ENCODE measurements at places on chromosomes 16 and 17.

DNA sequence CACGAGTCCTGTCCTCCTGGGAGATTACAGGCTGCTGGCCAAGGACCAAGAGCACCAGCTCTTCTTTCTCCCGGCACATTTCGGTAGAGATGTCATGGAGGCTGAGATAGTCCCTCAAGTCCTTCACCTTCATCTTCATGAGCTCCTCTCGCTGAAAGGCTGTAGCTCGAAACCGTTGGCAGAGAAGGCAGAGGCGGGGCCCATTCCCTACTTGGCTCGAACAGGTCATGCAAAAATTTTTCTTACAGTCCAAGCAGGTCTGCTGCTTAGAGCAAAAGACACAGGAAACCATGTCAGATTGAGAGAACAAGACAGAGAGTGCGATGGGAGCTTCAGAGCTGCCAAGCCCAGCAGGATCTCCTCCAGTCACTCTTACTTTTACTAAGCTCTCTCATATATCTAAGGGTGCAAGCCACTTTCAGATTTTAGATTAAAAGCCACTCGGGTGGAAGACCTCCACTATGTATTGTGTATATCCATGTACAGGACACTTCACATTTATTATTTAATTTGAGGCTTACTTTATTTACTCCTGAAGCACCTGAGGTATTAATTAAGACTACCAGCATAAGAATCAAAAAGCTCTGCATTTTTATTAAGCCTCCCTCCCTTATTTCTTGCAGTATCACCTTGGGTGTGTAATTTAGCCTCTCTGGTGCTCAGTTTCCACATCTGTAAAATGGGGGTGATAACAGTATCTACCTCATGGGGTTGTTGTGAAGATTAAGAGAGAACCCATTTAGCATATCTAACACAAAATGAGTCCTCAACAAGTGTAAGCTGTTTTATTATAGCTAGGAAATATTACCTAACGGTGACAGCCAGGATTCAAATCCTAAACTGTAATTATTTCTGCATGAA is 41.4 kb downstream of the LIG3 start:
- DNase-seq = no peak

DNA sequence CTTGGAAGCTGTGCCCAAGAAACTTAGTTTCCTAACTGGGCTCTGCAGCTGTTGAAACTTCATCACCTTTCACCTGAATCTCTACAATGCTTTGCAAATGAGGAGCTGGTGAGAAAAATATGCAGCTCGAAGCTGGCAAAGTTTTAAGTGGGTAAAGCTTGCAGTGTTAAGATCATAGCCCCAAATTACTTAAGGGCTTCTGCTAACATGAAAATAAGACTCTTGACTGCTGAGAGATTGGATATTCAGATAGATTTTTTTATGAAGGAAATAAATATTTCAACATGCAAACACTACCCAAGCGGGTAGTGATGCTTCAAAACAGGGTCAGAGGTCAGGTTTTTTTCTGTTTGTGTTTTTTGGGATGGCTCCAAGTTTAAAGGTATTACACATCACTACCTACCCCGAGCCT is 278.7 kb downstream of the FTO start:
- DNase-seq = no peak

- DNase-seq = no peak
These were observed 34.3 kb downstream of the NDEL1 start for GRCh38 chr17:8469964-8470363.

DNA sequence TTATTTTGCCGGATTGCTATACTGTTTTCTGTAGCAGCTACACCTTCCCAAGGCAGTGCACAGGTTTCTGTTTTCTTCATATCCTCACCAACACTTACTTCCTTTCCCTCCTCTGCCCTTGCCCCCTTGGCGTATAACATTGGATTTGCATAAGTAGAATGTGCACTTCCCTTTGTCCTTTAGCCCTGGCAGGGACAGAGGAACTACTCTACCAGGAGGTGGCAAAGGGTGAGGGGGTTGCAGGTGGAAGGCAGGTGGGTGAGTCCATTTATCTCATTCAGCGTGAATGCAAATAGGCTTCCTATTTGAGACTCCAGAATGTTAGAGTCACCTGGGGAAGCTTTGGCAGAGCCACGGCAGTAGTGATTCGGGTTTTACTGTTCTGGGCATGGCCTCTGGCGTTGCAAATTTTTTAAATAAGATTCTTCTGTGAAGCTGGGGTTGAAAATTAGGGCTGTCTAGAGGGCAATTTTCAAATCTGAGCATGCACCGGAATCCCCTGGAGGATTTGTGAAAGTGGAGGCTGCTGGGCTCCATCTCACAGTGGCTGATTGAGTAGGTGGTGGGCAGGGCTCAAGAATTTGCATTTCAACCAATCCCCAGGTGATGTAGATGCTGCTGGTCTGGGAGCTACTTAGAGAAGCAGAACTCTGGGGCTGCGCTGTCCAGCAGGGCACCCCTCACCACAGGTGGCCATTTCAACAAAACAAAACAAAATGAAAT is 84.7 kb downstream of the PLCG2 start:
- DNase-seq = no peak

- DNase-seq = no peak
These were observed 5.6 kb downstream of the PLEKHG4 start for GRCh38 chr16:67284699-67285646.

DNA sequence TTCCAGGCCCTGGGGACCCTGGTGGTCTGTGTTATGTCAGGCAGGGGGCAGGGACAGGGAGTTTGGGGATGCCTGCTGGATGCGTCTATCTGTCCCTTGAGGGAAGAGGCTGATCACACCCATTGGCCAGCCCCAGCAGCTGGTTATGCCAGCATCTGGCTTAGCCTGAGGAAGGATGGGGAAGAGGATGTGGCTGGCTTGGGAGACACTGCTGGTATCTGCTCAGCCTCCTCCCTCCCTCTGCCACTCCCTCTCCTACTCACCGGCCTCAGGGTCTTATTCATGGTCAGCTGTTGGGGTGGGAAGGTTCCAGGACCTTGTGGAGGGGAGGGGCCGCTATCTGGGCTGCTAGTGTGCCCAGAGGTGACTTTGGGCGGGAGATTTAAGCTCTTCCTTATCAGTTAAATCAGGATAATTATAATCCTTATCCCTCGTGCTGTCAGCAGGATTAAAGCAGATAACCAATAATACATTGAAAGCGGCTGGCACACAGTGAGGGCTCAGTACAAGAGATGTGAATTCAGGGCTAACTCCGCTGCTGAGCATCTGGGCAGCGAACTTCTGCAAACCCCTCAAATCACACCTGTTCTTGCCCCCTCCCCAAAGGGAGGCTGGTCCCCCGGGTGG is 36.0 kb upstream of the MLKL start:
- DNase-seq = no peak

DNA sequence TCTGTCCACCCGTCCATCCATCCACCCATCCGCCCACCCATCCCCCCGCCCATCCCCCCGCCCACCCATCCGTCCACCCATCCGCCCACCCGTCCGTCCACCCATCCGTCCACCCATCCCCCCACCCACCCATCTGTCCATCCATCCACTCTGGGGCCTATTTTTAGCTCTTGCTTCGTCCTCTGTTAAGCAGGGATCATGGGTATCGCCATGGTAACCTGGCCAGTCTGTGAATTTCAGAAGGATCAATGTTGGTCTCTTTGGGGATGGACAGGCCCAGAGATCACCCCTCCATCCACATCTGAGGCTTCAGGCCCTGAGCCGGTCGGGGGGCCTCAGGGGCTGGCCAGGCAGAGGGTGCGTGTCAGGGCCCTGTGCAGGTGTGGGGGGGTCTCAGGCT is 15.2 kb upstream of the DPEP1 start:
- no peak for DNase-seq

DNA sequence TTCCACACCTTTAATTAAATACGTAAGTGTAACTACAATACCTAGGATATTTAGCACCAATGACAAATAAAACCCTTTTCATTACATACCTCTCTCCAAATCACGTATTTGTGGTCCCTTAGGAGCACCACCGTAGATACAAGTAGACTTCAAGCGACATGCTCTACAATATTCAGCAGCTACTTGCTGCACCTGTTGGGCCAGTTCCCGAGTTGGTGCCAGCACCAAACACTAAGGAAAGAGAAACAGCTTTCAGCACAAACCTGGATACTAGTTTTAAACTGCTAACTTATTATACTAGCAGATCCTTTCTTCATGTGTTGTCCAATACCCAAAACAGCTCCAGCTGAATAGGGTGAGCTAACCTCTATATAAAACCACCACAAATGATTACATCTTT is 2.7 kb downstream of the DDX5 start:
- no peak for DNase-seq

DNA sequence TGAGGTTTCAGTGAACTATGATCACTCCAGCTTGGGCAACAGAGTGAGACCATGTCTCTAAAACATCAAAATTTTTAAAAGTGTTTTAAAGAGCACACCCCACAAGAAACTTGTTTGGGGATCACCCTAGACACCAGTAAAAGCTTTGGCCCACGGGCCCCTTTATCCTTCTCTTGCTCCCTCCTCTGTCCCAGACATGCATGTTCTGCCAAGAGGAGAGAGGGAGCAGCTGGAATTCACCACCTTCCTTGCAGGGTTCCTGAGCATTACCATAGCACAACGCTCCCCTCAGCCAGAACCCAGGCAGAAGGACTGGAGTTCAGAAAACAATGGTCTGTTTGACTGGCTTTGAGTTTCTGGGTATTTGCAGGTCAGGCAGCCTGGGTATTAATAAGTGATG is 214.3 kb upstream of the CDH5 start:
- no peak for DNase-seq

GRCh38 chr16:50762241-50762640 is 20.4 kb downstream of the CYLD start:
- no peak for DNase-seq

DNA sequence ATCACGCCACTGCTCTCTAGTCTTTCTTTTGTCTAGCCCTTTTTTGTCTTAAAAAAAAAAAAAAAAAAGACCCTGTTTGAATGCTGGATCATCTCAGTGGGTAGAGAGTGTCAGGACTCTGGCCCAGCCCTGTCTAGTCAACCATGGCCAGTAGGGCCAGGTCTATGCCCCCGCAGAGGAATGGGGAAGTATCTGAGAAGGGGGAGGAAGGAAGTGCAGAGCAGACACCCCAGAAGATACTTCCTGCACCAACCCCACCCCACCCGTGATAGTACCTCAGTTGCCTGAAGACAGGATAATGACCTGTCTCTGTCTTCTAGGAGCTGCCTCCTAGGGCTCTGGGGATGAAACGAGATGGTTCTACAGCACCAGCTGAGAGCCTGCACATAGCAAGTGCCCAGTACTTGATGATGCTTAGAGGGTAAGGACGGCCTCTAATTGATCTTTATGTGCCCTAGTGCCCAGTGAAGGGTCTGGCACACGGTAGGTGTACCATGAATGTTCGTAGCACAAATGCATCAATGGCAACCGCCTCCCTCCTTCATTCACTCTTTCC is 55.4 kb downstream of the ABAT start:
- no peak for DNase-seq

- no peak for DNase-seq
These were observed 14.7 kb upstream of the STH start for GRCh38 chr17:45984368-45984767.

- no peak for DNase-seq
These were observed 3.4 kb downstream of the SLC2A4 start for GRCh38 chr17:7284911-7285310.

DNA sequence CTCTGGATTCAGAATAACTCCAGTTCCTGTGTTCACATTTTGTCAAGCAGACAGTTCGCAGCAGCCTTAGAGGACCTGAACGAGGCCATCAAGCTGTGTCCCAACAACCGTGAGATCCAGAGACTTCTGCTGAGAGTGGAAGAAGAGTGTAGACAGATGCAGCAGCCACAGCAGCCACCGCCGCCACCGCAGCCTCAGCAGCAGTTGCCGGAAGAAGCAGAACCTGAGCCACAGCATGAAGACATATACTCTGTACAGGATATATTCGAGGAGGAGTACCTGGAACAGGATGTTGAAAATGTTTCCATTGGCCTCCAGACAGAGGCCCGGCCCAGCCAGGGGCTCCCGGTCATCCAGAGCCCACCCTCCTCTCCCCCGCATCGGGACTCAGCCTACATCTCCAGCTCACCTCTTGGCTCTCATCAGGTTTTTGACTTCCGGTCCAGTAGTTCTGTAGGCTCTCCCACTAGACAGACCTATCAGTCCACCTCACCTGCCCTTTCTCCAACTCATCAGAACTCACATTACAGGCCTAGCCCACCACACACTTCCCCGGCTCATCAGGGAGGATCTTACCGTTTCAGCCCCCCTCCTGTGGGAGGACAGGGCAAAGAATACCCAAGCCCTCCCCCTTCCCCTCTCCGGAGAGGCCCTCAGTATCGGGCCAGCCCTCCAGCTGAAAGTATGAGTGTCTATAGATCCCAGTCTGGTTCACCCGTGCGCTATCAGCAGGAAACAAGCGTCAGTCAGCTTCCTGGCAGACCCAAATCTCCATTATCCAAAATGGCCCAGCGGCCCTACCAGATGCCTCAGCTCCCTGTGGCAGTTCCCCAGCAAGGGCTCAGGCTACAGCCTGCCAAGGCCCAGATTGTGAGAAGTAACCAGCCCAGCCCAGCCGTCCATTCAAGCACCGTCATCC is 25.9 kb downstream of the CYB561 start:
- DNase-seq = no peak

DNA sequence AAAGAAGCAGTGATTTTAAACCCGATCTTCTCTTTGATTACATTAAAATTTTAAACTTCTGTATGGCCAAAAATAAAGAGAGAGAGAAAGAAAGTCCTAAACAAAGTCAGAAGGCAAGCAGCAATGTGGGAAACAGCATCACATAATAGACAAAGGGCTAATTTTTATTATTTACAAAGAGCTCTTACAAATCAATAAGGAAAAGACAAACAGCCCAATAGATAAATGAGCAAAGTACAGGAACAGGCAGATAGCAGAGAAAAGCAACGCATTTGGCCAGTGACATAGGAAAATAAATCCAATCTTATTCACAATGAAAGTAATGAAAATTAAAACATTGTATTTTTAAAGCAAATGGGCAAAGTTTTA is 93.1 kb downstream of the SALL1 start:
- no peak for DNase-seq

DNA sequence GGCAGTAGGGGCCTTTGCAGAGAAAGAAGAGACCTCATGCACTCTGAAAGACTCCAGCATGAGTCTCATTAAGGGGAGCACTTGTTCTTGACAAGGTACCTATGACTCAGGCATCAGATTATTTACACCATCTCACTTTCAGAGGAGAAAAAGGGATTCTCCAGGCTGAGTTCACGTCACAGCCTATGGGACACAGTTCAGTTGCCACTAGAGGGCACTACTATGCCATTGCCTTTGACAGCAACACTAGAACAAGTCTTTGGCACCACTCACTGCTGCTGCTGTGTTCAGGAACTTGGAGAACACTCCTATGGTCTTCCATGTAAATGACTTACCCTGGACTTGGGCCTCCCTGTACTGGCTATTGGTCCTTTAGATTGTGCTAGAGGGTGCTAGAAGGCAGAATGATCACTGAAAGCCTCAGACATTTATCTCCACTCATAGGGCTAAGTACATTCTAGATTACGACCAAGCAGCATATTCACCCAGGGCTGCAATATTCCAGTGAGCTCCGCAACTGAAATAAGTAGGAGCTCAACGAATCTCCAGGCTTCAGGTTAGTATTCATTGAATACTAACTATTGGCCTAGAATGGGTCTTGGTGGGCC is 225.1 kb upstream of the CA10 start:
- no peak for DNase-seq

Data from stimulated activated CD8-positive, alpha-beta memory T cell treated with anti-CD3 and anti-CD28 coated beads, Interleukin-7, amount 100 ng/mL, for 4 hours (primary cell).